ENCODE measurements at places on chromosomes 11 and 22.

GRCh38 chr22:25053153-25053805 lies 100.8 kb downstream of the KIAA1671 start:
- DNase-seq = peak; percentile 42

DNA sequence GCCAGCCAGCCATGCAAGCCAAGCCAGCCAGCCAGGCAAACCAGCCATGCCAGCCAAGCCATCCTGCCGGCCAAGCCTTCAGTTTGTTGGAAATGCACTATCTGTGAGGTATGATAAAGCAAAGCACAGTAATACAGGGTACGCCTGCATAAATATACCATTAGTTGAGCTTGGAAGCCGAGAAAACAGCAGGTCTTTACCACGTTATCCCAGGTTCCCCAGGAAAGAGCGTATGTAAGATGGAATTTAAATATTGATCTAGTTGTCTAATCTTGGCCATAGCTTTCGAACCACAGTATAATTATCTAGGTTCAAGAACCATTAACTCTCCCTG lies 24.2 kb downstream of the CCT8L2 start:
- DNase-seq = no peak

GRCh38 chr22:20198557-20199319 lies 47.9 kb upstream of the CCDC188 start:
- peak; percentile 60 for DNase-seq

DNA sequence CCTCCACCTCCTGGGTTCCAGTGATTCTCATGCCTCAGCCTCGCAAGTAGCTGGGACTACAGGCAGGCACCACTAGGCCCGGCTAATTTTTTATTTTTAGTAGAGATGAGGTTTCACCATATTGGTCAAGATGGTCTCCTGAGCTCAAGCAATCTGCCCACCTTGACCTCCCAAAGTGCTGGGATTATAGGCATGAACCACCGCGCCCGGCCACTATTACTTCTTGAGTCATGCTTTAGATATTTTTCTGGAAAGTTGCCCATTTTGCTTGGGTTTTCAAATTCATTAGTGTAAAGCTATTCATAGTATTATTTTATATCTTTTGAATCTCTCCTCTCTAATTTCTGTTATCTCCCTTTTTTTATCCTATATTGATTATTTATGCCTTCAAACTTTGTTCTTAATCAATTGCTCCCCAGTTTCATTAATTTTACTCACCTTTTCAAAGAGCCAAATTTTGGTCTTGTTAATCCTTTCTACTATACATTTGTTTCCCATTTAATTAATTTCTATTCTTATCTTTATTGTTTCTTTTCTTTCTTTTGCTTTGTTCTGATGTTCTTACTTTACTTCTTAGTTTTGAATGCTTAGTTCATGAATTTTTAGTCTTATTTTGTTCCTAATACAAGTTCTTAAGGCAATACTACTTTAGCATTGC lies 10.3 kb upstream of the RAC2 start:
- DNase-seq = peak; percentile 71

- DNase-seq = peak; percentile 81
Observed at GRCh38 chr11:2708757-2709281, 9.0 kb upstream of the KCNQ1OT1 start.

DNA sequence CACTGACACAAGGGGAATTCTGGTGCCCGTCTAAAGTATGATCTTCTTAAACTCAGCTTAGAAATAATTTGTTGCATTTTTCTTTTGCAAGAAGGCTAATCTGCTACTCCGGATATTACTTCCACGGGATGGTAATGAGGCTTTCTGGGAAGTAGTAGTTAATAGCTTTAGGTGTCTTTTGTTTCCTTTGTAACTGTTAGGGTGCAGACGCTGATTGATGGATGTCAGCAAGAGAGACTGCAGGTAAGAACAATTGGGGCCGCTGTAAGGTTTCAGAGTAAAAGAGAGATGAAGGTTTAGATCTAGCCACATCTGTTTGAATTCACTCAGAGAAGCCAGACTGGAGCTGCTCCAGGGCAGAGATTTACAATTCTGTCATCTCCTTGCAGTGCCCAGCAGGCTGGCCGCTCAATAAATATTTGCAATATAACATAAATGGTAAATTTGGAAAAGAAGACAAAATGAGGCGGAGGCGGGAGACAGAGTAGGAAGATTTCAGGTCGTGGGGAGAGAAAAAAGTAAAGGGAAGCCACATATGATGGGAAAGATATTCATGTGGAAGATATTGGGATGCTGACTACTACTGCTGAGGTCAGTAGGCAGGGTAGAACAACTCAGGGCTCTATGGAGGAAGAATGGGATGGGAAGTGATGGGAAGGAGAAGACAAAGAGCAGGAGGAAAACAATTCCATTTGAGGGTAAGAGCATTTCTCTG lies 320.5 kb downstream of the AASDHPPT start:
- DNase-seq = no peak

GRCh38 chr11:11108026-11108425 lies 245.0 kb downstream of the CSNK2A3 start:
- no peak for DNase-seq

DNA sequence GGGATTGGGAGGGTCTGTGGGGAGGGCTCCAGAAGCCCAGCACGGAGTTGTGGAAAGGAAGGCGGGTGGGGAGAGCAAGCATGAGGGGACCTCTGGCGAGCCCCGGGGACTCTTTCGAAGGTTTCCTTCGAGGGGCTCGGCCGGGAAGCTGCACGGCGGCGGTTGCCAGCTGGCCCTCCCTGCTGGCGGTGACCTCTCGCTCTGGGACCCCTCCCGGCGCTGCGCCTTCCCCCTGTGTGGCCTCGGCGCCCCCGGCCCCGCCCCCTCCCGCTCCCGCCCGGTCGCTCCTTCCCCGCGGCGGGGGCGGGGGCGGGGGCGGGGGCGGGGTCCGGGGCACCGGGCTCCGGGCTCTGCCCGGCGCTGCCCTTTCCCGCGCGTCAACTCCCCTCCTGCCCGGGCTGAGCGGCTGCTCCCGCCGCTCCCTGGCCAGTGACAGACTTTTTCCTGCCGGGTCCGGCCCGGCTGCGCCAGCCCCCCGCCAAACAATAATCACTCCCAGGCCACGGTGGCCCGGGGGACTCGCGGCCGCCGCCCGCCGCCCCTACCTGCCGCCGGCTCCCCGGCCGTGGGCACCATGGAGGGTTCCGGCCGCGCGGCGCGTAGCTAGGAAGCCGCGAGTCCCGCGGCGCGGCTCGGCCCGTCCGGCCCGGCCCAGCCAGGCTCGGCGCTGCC lies 941 bp downstream of the CLCF1 start:
- DNase-seq = no peak

- no peak for DNase-seq
Observed at GRCh38 chr22:40121461-40121860, 56.3 kb upstream of the TNRC6B start.

- no peak for DNase-seq
Observed at GRCh38 chr22:33300165-33300564, 242.0 kb upstream of the SYN3 start.

GRCh38 chr22:29772170-29772641 lies 5.0 kb downstream of the UQCR10 start:
- DNase-seq = peak; percentile 50

DNA sequence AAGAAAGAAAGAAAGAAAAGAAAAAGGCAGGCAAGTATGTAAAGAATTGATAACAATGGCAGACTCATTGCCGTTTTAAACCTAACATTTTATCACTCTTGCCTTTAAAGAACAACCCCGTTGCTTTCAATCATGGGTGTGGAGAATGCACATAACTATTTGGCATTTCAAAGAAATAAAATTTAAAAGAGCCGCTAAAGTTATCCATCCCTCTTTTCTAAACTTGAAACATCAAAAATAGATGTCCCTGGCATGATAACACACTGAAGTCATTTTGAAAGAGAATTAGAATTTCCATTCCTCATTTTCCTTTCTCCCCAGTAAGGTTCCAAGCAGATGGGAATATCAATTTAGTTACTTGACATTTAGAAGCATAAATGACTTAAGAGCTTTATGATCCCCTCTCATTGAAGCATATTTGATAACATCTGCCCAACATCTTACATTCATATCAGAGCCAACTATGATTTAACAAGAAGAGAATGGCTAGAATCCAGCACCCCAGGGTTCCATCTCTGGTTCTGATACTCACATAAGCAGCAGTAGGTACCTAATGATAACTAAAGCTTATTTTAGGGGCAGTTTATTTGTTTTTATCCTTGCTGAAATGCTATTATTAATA lies 529.6 kb upstream of the LRRC4C start:
- no peak for DNase-seq

DNA sequence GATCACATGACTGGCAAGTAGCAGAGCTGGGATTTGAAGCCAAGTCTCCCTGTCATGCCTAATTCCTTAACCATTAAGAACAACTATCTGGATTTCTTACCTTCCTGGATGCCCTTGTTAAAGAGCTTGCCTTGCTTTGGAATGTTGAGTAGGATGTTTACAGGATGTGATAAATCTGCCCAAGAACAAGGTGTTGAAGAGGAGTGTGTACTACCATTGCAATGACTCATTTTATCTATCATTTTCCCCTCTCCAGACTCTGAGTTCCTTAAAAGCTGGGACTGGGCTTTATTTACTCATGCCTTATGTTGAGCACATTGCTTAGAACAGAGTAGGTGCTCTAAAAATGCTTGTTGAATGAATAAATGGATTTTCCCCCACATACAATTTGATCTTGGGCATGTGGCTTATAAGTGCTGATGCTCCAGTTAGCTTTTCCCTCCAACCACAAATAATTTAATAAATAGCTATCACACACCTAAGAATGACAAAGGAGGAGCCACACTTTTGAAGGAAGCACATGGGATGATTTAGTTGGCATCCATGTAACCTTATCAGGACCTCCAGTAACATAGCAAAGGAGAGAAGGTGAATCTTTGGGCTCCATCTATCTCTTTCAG lies 268.6 kb upstream of the SESN3 start:
- peak; percentile 48 for DNase-seq

- DNase-seq = no peak
Observed at GRCh38 chr22:26786398-26786797, 129.0 kb downstream of the MIAT start.

GRCh38 chr11:131849485-131849884 lies 479.1 kb downstream of the NTM start:
- DNase-seq = no peak

DNA sequence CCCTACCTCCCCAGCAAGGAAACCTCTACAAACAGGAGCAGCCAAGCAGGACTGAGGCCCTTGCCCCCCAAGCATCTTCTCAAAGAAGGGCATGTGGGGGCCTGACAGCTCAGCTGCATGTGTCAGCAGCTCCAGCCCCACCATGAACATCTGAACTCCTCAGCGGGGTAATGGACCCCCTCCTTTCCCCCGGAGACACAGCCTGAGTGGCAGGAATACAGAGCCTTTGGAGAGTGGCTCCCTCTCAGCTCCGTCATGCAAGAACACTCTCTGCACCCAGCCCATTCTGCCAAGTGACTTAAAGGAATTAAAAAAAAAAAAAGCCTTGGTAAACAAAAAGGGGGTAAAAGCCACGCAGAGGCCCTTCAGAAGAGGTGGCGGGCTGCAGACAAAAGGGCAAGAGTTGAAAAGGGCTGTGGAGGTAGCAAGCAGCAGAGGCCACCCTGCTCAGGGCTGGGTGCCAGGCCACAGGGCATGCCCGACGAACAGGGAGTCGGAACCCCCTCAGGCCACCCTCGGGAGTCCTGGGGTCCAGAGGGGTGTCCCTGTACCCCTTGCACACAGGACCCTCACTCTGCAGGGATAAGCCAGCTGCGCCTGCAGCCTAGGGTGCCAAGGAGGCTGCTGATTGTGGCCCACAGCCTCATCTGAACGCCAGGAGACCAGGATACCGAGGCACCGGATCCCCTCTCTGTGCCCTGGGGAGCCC lies 62.5 kb downstream of the MACROD1 start:
- DNase-seq = no peak

DNA sequence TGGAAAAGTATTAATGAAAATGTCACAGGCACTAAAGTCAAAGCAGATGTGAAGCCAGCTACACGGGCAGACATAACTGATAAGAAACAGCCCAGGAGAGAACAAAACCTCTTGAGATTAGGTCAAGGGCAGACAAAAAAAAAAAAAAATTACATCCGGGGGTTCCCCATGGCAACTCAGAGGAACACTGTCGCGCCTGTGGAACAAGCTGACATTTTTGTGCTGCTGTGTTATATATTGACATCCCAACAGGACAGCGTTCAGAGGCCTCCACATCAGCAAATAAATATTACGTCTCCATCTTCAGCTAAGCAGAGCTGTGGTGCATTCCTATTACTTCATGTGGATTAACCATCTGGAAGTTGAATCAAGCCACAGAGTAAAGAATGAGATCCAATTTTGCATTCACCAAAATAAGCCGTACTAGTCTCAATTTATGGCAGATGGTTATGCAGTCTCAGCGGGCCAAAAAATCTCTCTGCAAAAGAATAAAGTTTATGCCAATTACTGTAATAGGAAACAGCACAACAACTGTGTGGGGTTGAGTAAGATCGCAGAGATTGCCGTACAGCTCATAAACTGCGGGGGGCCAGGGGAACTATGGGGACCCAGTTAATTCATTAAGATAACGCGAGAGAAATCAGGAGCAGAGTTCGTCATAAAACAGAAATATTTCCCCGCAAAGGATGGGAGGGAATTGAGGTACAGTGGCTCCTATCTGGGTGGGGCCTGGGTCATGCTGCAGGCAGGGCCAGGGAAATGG lies 41.3 kb upstream of the MN1 start:
- no peak for DNase-seq

DNA sequence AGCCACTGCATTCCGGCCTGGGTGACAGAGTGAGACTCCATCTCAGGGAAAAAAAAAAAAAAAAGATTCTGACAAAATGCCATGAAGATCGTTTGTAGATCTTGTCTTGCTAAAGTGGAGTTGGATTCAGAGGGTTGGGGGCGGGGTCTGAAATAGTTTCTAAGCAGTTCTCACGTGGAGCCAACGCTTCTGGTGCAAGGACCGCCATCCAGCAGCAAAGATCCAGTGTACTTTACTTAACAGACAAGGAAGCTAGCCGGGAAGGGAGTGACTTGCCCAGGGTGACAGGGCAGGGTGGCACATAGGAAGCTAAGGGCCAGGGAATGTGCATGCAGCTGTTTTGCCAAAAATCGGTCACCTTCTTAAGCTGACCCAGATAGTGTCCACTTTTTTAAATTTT lies 27.4 kb downstream of the APOL1 start:
- no peak for DNase-seq

DNA sequence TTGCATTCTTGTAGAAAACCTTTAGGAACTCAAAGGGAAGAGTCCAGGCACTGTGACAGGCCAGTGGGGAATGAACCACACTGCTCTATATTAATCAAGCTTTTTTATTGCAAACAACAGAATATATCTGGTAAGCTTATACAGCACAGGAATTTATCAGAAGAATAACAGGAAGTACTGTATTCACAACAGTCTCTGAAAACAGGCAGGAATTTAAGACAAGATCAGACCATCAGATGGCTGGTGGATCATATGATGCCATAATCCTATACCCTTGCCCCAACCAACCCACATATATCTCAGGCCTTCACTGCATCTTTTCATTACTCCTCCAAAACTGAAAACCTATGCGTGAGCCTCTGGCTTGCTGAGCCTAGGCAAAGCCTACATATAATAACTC lies 1.0 kb upstream of the HTATIP2 start:
- DNase-seq = no peak

- no peak for DNase-seq
Observed at GRCh38 chr11:57560146-57560545, 7.3 kb downstream of the UBE2L6 start.

DNA sequence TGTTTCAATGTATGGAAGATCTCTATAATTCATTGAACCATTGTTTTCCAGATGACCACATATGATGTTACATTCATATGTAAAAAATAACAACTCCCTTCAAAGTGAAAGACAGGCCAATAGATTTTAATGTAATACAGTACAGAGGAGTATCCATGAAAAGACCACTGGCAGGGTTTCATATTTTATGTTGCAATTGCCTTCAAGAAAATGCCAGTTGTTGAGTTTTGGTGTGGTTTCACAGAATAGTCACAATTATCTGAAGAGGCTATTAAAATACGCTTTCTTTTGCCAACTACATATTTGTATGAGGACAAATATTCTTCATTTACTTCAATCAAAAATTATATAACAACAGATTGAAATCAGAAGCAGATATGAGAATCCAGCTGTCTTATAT lies 14.3 kb downstream of the AMOTL1 start:
- no peak for DNase-seq

All from fibroblast of villous mesenchyme (primary cell).